SJSA1 (cell line): ENCODE measurements at places on chromosomes 16 and 17. TPM values are rescaled to one million over a fixed set of nuclear protein-coding genes. Genes with fewer than 3 reads are reported as not detected.
A peak's percentile ranks its signal among the peaks of the same experiment; 100 is the strongest.

DNA sequence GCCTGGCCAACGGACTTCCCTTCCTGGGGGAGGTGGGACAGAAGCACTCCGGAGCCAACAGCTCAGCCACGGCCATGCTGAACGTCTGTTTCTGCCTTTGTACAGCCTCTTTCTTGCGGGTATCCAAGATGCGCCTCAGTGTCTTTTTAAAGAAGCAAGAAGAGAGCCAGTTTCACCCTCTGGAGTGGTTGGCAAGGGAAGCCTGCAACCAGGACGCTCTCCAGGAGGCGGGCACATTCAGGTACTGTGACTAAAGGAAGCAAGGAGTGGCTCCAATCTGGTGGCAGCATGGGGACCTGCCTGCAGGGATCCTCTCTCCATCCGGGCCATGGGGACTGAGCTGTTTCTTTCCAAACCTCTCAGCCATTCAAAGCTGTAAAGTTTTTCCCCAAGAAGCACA is 60.6 kb upstream of the ENDOV start:
- DNase-seq = no peak

DNA sequence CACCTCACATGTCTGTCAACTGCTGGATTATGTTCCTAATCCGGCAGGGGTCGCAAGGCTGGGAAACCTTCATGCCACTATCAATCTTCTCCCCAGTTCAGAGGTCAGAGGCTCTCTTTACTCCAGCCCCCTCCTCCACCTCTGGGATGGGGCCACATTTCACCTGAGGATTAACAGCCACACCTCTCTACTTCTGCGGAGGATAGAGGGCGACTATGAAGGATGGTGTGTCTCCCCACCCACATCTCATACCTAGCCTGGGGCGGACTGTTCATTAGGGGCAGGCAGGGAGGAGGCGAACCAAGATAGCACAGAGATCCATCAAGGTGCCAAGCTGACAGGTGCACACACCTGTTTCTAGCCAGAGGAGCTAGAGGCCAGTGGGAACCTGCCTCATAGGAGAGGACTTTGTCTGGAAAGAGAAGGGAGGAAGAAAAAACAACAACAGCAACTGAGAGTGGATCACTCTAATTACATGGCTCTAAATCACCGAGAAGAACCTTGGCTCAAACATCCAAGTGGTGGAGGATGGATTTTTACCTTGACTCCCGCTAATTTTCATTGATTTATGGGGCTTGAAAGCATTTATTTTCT is 41.9 kb upstream of the SKAP1 start:
- DNase-seq = no peak

DNA sequence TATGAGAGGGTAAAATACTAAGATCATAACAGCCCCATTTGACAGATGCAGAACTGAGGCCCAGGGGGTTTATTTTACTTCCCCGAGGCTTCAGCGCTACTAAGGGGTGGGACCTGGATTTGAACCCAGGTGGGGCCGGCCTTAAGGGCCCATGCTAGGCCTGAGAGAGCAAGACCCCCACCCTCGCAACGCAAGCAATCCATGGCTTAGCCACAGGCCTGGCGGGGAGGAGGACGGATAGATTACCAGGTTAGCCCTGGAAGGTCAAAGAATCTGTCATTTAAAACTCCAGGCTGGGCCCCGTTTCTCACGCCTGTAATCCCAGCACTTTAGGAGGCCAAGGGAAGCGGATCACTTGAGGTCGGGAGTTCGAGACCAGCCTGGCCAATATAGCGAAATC is 1.9 kb upstream of the CDH3 start:
- DNase-seq = no peak

GRCh38 chr16:27222249-27223225 is 19.2 kb downstream of the KDM8 start:
- no peak for DNase-seq

DNA sequence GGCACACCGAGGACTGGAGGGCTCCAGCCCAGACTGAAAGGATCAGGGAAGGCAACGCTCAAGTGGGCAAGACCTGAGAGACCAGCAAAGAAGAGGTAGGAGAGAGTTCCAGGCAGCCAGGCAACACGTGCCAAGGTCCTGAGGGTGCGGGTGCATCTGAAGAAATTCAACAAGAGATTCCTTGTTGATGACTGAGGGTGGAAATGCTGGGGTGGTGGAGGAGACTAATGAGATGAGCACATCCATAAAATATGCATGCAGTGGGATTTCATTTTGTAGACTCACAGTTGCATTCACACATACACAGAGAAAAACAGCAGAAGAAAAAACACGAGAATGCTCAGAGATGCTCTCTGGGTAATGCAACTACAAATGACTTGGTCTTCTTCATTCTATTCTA is 154.8 kb upstream of the FOXF1 start:
- DNase-seq = peak; percentile 61

DNA sequence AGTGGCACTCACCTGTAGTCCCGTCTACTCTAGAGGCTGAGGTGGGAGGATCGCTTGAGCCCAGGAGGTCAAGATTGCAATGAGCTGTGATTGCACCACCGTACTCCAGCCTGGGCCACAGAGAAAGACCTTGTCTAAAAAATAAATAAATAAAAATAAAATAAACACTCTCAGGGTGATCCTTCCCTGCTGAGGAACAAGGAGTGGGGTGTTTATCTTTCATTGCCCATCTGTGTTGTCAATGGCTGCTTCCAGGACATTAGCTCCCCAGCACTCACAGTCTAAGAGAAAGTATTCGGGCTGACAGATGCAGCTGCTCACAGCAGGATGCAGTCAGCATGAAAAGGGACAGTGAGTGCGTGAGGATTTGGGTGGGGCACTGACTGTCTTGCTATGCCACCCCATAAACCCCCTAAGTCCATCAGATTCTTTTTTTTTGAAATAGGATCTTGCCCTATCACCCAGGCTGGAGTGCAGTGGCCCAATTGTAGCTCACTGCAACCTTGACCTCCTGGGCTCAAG is 31.3 kb upstream of the RBBP6 start:
- no peak for DNase-seq

DNA sequence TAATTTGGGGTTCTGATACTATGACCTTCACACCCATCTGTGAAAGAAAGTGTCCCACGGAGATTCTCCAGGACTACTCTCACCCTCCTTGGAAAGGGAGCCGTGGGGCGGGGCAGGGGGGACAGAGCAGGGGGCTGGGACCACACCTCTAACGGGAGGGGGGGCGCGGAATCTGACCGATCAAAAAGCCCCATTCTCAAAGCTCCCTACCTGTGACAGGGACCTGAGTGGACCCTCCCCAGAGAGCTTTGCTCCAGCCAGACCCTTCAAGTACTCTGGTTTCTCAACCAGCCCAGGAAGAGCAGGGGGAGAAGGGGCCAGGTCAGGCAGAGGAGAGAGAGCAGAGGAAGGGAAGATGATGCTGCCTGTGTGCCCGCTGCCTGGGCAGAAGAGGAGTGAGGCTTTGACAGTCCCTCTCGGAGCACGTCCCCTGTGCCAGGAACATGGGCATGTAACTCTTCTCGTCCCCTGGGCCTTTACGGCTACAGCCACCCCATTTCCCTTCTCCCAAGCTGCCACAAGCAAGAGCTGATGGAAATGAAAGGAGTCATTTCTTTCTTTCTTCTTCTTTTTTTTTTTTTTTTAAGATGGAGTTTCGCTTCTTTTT is 682 bp downstream of the XAF1 start:
- DNase-seq = no peak

DNA sequence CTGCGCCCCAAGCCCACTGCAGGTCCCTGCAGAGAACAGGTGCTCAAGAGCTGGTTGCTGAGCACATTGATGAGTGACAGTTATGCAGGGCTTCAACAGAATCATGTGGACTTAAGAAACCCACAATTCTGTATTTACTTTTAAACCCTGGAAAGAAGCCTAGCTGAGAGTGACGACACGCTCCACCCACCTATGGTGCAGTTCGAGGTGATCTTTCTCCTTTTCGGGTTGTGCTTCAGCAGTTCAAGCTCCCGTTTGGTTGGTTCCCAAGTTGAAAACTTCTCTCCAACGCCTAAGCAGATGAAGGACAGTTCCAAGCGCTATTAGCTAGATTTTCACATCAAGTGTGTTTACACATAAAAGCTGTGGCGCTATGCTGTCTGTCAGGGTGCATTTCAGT is 23.9 kb downstream of the USP22 start:
- DNase-seq = no peak

- DNase-seq = no peak
Measured at GRCh38 chr17:55416470-55417052, 5.1 kb downstream of the MMD start.

GRCh38 chr16:67477960-67478554 is 2.9 kb downstream of the ATP6V0D1 start:
- no peak for DNase-seq

DNA sequence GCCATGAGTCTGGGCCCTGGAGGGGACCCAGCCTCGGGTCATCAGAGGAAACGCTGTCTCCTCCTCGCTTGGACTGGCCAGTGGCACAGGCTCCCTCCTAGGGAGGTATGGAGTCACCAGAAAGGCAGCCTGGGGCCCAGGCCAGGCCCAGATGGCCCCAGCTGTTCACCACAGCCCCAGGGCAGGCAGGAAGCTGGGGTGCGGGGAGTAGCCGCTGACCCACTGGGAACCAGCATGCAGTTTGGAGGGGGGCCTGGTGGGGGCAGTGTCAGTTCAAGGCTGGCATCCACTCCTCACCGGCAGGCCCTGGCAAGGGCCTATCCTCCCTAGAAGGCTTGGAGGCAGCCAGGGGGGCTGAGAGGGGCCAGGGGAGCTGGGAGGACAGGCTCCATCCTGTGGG is 48.8 kb downstream of the SDK2 start:
- DNase-seq = no peak

DNA sequence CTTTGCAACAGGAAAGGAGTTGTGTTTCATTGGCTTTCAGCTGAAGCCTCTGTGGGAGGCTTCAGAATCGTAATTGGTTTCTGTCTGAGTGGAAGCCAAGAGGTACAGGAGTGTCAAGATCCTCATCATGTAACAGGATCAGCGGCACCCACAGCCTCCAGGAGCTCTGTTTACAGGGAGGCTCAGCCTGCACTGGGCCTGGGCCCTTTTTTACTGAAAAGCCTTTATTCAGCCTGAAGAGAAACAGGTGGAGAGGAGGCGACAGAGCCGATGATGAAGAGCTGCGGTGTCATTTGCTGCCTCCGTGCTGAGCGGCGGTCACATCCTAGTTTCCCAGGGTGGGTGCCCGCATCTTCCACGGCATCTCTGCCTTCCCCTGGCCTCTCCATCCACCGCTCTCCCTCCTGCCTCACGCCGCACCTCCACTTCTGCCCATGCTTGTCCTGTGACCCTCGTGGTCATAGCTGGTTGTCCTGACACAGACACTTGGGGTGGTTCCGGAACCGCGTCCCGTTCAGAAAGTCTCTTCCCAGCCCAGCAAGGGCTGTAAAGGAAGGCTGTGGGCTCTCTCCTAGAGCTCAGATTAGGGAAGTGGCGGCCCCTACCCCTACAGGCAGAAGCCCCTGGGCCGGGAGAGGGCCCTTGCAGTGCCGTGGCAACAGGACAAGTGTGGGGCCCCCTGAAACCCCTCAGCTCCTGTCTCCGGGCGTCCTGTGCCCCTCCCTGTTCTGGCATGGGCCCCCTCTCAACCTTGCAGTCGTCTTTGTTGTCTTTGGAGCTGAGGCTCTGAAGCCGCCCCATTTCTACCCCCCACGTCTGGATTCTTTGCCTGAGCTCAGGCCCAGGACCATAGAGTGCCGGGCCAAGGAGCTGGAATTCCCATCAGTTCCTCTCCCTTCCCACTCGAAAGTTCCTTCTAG is 53.9 kb upstream of the CHMP6 start:
- DNase-seq = no peak

GRCh38 chr16:50692999-50693781 is at the start of gene NOD2:
Gene NOD2, plus strand, starts transcription at chr16:50693606. Its CDS starts 5,890 bp downstream, at chr16:50699496.
- no peak for DNase-seq

GRCh38 chr17:46819906-46820351 is 1.4 kb upstream of the WNT3 start:
- no peak for DNase-seq

- DNase-seq = no peak
Measured at GRCh38 chr17:70544317-70544716, 375.0 kb downstream of the KCNJ2 start.

The ENPP7 gene
- not detected in 2 replicates for total RNA-seq

The SLC46A1 gene
- 1.8 and 2.5 TPM in 2 replicates for total RNA-seq
